ENCODE measurements at places on chromosomes 12 and 14.
A peak's percentile ranks its signal among the peaks of the same experiment; 100 is the strongest.

DNA sequence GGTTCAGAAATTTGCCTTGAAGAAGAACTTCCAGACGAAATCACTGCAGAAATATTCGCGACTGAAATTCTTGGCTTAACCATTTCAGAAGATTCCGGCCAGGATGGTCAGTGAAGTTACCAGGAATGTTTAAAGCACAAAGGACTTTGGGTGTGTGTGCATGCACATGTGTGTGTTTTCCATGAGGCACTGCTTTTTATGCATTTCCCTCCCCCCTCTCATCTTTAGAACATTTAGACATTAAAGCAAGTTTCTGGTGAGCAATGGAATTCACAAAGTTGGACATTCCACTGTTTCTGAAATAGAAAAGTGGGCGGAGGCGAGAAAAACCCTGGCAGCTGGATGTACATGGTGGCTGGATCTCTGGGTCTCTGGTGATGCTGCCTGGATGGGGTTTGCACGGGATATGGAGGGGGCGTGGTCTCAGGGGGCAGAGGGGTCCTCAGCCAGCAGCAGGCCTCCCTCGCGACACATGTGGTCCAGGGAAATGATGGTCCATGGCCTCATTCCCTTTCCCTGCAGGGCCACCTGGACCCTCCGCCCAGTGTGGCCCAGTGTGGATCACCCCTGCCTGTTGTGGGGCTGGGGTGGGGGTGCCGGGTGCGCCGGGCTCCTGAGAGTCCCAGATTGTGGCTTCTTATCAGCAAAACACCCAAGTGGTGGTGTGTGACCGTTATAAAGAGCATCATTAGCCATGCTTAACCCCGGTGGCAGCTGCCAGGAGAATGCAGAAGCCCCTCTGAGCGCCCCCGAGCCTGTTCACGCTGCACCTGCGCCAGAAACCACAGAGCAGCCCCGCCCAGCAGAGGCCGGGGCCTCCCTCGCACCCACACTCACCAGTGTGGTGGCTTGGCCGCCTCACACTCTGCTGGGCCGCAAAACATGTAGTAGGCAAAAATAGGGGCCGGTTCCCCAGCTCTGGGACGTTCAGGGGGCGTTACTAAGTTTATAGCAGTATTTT lies 17.8 kb upstream of the BCL7A start:
- DNase-seq = no peak

GRCh38 chr14:96055065-96055752 lies 16.0 kb downstream of the C14orf132 start:
- no peak for DNase-seq

- DNase-seq = no peak
Measured at GRCh38 chr12:98198261-98198982, 317.0 kb upstream of the TMPO start.

DNA sequence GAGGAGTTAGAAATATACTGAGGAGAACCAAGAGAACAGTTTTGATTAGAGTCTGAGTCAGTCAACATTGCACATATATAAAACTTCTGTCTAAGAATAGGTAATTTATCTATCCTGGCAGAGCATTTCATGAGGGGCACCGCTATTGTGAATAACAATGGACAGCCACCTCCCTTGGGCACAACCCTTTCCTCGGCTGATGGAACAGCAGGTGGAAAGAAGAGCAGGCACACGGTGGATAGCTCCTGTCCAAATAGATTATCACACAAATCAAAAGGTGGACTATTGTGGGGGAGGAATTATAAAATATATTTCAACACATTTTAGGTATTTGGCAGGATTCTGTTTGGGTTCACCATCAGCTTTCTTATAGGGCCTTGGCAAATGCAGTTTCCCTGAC lies 84.0 kb upstream of the PTPRB start:
- DNase-seq = no peak

DNA sequence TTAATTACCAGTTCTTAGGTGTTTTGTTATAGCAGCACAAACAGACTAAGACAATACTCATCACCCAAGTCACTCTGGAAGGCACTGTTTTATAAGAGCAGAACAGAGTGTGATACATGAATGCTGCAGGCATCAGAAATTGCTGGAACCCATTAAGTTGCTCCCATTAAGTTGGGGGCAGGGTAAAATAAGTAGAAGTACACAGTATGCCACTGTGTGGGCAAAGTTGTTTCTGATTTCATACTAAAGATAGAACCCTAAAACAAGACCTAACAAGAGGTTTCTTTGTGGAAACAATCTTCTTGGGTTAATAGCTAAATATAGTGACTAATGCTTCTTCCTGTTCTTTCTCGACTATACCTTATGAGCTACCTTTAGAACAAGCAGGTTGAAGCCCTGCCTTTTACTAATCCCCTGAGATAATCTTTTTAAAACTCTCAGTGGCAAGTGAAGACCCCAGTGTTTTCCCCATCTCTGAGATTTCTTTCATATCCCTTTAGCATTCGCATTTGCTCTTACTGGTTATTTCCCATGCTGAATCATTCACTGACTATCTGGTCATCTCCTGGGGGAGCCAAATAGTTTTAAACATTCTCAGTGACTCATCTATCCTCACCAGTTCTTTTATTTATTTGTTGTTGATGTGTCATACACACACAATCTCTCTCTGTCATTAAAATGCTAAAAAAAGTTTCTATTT lies 52.3 kb downstream of the SOCS2 start:
- DNase-seq = peak; percentile 31

- no peak for DNase-seq
Measured at GRCh38 chr14:73338551-73338950, 101.2 kb downstream of the PAPLN start.

DNA sequence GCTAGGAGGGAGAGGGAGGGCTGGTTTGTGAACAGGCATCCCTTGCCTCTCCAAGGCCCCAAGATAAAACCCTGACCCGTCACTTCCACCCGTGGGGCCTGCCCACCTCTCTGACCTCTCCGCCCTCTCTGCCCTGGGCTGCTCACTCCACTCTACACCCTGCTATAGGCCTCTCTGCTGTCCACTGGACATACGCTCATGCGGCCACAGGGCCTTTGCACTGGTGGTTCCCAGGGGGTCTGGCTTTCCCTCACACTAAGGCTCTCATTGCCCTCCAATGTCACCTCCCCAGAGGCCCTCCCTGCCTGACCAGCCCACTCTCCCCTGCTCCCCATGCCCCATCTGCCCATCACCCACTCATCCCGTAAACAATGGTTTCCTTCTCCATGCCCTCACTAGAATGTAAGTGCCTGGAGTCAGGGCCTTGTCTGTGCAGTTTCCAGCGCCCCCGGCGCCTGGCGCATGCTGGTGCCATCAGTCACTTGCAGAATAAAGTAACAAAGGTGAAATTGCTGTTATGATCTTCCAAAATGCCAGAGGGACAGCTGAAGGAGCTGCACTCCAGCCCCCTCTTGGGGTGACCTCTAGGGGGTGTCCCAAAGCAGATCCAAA lies 73.6 kb downstream of the RFLNA start:
- no peak for DNase-seq

GRCh38 chr14:23478109-23478759 lies 8.7 kb downstream of the NGDN start:
- peak; percentile 25 for DNase-seq

DNA sequence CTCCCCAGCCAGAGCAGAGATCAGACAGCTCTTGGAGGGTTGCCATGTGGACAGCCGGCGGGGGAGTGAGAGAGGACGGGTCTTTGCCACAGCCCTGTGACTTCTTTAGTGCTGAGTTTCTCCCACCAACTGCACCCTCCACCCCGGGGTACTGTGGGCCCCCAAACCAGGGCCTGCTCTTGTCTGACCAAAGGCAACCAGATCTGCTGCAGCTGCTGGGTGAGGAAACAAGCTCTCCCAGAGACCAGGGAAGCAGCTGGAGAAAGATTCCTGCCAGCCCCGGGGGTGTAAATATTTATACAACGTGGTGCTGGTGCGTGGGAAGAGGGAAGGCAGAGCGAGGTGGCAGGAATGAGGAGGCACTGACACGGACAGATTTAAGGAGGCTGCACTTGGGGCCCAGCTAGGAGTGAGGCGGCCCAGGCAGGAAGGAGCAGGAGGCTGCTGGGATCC lies 14.3 kb upstream of the ZFP36L1 start:
- DNase-seq = no peak

DNA sequence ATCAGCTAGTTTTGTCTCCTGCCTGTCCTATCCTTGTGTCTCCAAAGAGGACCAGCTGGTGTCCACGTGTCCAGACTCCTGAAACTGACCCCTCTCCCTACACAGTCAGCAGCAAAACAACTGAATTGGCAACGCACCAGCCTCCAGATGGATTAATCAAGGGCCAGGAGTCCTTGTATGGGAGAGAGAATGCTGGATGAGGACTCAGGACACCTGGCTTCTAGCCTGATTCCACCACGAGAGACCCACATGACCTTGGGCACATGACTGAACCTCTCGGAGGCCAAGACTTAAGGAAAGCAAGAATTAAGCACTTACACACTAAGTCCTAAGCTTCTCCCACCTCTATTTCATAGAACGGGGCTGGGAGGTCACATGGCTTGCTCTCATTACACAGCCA lies 60.4 kb upstream of the CMKLR1 start:
- no peak for DNase-seq

- no peak for DNase-seq
Measured at GRCh38 chr12:17139931-17140330, 534.0 kb upstream of the LMO3 start.

DNA sequence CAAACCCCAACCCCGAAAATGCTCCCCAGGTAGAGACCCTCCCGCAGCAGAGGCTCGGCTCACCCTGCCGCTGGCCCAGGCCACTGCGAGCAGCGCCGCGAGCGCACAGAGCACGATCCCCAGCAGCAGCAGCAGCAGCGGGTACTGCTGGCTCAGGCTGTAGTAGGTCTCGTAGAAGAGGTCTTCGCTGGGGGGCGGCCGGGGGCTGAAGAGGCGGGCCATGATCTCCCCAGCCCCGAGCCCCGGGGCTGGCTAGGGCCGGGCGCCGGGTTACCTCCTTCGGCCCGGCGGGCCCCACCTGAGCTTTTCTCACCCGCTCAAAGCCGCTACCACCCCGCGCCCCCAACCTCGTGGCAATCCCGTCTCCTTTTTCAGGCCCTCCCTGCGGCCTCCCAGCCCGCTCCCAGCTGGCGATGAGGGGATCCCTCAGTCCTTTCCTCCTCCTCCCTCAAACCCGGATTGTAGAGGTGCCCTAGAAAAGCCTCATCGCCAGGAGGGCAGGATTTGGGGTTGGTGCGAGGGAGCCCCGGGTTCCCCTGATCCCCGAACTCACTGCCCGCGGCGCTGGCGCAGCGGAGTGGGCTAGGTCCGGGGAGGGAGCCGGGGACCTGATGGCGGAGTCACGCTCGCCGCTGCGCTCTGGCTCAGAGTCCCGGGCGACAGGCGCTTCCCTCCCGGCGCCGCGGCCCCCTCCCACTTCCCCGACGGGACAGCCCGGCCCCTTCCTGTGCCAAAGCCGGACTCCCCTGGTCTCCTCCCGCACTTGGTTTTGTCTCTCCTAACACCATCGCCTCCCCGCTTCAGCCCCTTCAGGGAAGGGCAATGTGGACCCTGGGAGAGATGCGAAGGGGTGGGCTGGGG lies at the start of gene ADCY4:
TSS of gene ADCY4 (minus strand) at position 641 of the 861 bp plus-strand sequence. CDS start at position 222, 419 bp downstream.
- DNase-seq = no peak

DNA sequence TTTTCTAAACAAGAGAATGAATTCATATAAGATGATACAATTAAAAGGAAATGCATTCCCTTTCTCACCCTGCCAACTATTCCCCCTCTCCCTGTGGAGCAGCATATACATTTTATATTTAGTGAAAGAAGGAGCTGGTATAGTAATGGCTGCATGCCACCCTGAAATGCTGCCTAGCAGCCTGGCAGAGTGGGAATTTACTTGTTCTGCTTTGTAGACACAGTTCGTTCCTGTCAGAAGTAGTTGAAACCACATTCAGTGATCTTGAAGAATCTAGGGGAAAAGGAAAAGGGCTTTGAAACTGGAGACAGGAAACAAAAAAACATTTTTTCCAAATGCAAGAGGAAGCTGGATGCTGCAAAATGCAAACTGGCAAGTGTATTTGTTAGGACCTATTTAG lies 176.0 kb upstream of the PLEKHA5 start:
- no peak for DNase-seq

- no peak for DNase-seq
Measured at GRCh38 chr12:128871516-128871892, 18.2 kb downstream of the GLT1D1 start.

DNA sequence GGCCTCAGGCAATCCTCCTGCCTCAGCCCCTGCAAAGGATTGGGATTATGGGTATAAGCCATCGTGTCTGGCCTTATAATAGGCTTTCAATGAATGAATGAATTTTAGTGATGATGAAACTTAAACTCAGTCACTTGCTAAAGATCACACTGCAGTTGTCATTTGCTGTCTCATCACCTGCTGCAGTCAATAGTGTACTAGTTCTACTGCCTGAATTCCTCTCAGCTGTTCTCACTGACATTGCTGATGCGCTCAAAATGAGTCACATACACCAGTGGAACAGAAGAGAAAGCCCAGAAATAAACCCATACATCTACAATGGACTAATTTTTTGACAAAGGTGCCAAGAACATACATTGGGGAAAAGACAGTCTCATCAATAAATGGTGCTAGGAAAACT lies 5.6 kb upstream of the SYNJ2BP start:
- DNase-seq = no peak

GRCh38 chr12:25932971-25933370 lies 25.5 kb upstream of the RASSF8 start:
- no peak for DNase-seq

- DNase-seq = no peak
Measured at GRCh38 chr14:86357876-86358275, 827.9 kb downstream of the FLRT2 start.

DNA sequence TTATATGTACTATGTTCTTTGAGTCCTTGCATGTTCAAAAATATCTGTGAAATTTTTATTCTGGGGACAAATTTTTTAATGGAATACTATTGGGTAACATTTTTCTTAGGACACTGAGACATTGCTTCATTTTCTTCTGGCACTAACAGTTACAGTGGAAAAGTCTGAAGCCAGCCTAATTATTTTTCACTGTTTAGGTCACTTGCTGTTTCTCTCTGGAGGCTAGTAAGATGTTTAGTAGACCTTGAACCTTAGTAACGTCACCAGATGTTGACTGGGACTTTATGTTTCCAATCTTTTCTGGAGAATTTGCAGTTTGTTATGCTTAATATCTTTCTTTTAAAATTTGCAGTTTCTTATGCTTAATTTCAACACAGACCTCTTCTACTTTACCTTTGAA lies 12.3 kb upstream of the EPYC start:
- no peak for DNase-seq

DNA sequence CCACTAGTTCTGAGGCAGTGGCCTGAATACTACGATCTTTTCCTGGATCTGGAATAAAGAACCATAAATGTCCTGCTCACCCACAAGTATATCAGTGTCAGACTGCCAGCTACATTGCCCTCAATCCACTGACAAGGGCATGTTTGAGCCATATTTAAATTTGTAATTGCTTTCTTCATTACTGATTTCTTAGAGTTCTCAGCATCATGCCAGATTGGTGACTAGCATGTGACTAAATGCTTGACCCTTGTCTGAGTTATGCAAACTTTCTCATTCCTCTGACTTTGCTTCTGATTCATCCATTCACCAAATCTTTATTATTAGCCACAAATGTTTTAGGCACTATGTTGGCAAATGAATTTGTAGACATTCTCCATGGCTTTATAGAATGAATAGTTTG lies 143.6 kb upstream of the SLC16A7 start:
- DNase-seq = no peak

- no peak for DNase-seq
Measured at GRCh38 chr12:3229577-3229976, 152.4 kb downstream of the TSPAN9 start.
